ENCODE measurements at places on chromosomes 12 and 14.

GRCh38 chr14:36618641-36619040, 36.2 kb upstream of the NKX2-8 start:
- DNase-seq, result no peak

- no peak for DNase-seq
Observed at GRCh38 chr14:59132796-59133494, 55.5 kb upstream of the DAAM1 start.

DNA sequence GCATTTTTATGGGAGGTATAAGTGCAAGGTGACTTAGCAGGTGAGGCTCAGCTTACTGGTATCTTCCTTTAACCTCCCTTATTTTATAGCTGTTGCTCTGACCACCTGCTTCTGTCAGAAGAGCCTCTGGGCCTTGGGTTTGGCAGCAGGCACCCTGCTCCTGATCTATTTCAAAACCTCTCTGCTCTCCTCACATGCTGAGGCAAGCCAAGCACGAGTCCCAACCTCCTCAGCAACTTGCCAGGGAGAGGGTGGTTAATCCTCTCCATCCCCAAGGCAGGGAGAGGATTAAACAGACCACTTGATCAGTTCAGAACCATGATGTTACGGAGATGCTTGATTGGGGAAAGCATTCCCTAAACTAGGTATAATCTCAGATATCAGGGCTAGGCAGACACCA, 5.4 kb downstream of the PLEKHH1 start:
- no peak for DNase-seq

- DNase-seq, result peak; percentile 58
Observed at GRCh38 chr12:106918746-106919145, 37.0 kb upstream of the TMEM263 start.

DNA sequence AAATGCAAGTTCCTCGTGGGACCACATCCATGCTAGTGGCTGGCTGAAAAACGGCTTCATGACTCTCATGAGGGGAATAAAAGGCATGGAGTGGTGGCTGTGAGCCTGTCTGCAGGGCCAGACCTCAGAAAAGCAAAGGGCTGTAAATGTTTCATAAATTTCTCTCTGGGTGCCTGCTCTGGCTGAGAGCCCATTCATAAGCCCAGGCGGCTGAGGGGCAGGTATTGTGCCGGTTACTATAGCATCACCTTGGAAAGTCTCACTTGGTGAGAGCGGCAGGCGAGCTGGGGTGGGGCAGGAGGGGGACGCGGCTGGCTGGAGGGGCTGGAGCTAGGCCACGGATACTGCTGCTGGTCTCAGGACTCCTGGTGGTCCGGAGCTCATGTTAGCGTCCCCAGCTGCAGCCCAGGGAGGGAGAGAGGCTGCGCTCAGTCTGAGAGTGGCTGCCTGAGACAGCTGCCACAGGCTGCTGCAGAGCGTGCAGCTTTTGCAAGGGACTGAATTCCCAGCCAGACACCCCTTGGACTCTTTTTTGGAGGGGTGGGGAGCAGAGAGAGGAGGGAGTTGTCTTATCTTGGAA, at the start of gene SLC17A8:
TSS of gene SLC17A8 (plus strand) at position 431 of the 580 bp plus-strand sequence. CDS start 318 bp downstream, outside the sequence.
- DNase-seq, result no peak

DNA sequence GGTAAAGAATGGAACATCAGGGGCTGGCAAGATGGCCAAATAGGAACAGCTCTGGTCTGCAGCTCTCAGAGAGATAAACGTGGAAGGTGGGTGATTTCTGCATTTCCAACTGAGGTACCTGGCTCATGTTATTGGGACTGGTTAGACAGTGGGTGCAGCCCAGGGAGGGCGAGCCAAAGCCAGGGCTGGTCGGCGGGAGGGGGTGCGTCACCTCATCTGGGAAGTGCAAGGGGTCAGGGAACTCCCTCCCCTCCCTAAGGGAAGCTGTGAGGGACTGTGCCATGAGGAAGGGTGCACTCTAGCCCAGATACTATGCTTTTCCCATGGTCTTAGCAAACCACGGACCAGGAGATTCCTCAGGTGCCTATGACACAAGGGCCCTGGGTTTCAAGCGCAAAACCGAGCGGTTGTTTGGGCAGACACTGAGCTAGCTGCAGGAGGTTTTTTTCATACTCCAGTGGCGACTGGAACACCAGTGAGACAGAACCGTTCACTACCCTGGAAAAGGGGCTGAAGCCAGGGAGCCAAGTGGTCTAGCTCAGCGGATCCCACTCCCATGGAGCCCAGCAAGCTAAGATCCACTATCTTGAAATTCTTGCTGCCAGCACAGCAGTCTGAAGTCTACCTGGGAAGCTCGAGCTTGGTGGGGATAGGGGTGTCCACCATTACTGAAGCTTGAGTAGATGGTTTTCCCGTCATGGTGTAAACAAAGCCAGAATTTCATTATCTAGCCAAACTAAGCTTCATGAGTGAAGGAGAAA, 317.6 kb downstream of the NELL2 start:
- DNase-seq, result no peak

DNA sequence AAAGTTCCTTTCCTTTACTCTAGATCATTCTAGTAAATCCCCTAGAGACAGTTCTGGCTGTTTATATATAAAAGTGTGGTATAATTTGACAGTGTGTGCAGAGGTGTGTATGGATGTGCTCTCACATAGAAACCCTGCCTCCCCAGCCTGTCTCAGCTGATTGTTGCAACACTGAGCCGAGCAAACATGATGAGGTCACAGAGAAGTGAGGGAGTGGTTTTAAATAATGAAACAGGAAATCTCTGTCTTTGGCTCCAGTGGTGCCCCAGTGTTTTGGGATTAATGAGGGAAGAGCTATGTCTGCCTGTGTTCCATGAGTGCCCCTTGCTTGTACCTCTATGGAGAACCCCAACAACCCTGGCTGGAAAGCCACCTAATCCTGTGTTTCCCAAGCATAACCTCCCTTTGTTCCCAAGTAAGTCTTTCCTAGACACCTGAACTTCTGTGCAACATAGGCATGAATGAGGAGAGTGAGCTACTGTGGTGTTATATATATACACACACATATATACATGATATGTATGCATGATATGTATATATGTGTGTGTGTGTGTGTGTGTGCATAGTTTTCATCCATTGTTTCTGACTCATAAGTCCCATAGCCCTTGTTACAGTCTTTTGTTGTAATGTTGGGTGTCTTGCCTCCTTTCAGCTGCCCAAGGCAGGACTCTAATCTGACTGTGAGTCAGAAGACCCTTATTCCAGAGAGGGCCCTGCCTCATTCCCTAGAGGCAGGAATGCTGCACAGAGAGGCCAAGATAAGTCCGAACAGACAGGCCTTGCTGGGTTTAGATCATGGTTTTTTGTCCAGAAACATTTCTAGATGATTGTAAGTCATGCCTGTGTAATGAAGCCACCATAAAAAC, 18.0 kb downstream of the TRAF3 start:
- DNase-seq, result no peak
